ENCODE measurements at places on chromosomes 11 and 22.

DNA sequence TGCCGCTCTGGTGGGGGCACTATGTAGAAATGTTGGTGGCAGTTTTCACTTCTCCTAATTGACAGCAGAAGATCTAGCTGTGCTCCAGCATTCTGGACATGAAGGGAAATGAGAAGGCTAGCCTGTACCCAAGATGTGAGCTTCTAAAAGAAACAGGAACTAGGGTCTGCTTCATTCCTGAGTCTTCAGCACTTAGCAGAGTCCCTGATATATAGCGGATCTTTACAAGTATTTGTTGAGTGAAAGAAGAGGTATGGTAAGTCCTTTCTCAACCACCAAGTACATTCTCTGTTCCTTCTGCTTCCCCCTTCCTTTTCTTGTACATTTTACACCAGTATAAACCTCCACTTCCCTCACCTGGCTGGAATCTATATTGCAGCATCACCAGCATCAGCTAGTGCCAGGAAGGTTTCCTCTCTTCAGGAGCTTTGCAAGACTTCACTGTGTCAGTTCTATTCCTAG is 408.3 kb upstream of the CADM1 start:
- no peak for DNase-seq

GRCh38 chr22:27982630-27983180 is 63.6 kb upstream of the PITPNB start:
- no peak for DNase-seq

GRCh38 chr22:46136486-46137217 is 13.7 kb upstream of the PPARA start:
- no peak for DNase-seq

DNA sequence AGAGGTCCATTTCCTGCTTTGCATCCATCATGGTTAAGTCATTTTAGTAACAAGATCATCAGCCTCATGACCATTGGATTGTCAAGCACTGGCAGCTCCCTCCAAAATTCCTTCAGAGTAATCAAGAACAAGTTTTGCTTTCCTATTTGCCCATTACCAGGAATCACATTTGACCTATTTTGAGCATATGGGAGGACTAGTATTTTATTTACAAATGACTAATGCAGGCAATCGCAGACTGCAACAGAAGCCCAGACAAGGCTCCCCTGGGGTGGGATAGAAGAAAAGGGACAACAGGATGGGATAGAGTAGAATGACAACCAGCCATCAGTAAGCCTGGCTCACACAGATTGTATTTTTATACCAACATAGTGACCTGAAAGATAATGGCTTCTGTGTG is 9.1 kb downstream of the MMP10 start:
- no peak for DNase-seq

GRCh38 chr11:61671527-61671926 is 8.7 kb upstream of the DAGLA start:
- DNase-seq: no peak

DNA sequence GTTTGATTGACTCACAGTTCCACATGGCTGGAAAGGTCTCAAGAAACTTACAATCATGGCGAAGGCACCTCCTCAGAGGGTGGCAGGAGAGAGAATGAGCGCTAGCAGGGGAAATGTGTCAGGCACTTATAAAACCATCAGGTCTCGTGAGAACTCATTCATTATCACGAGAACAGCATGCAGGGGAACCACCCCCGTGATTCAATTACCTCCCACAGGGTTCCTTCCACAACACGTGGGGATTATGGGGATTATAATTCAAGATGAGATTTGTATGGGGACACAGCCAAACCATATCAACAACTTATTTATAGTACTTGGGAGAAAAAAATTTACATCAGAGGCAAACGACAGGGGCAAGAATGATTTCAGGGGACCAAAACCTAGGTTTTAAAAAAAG is 3.0 kb downstream of the ME3 start:
- DNase-seq: no peak
